NCI-H1417 treated with DMSO at 0.1 percent for 48 hours (cell line): ENCODE measurements at places on chromosomes 7 and 10.

DNA sequence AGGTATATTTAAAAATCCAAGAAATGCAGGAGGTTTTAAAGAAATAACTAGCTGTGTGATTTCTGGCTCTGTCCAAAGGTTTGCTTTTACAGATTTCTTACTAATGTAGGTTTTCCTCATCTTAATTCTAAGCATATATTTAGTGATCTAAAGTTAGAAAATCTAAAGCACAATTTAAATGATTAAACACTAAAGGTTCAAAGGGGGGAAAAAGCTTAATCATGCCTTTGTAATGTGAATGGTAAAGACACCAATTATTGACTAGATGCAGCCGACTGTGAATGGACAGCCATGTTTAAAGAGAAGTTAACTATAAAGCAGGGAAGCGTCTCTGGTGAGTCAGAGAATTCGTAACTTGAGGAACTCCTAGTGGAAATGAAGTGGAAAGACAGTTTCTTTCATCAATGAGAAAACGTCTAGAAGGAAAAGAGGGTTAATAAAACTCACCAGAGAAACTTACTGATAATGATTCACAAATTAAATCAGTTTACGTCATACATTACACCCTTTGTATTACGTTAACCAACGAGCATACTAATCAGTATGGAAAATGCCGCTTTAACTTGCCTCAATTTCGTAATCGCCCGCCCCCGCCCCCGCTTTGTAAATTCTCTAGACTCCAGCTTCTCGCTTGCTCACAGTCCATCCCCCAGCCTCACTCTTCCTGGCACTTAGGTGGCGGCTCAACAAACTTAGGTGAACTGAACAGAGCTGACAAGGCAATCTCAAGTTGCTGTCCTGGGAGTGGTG, 1.1 kb upstream of the HBP1 start:
- DNase-seq = peak; percentile 54

DNA sequence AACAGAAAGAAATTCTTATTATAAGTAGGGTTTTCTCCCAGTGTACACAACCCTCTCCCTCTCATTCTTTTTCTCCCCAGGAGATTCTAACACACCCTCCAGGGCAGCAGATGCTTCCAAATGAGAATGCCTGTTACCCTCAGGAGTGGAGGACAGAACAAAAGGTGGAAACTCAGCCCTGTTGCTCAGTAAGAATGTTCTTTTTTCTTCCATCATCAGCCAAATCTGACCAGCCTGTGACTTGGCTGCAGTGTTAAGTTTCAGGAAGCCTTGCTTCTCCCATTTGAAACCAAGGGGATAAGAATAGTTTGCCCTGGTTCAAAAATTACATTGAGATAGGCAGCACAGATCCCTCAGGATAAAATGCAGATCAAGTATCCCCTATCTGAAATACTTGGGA, 77.5 kb upstream of the EEPD1 start:
- no peak for DNase-seq

GRCh38 chr10:71404503-71405295, 8.0 kb downstream of the CDH23 start:
- no peak for DNase-seq

- no peak for DNase-seq
Measured at GRCh38 chr7:128734890-128735289, 4.3 kb upstream of the CALU start.

DNA sequence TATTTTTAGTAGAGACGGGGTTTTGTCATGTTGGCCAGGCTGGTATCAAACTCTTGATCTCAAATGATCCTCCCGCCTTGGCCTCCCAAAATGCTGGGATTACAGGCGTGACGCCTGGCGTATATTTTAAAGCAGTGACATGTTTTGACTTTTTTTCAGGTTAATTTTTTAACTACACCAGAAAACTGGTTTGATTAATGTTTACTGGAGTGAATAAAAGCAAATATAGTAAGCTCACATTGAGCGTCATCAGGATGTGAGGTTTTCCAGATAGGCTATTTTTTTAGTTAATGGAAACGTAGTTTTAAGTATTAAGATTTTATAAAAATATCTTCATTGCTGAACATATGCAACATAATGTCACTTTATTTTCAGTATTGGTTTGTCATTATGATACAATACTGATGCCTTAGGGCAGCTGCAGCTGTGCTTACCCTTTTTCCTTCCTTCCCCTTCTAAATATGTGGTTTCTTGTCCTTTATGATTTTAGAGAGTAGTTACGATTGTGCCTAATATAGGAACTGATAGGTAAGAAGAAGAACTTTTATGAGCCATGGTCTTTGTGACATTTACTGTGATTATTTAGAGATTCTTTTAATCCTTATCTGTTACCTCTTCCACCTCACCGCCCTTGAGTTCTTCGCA, 37.3 kb downstream of the TMEM60 start:
- no peak for DNase-seq

- DNase-seq = no peak
Measured at GRCh38 chr7:38162036-38162435, 16.0 kb upstream of the STARD3NL start.

- DNase-seq = no peak
Measured at GRCh38 chr7:131328377-131329175, 900 bp downstream of the MKLN1 start.

DNA sequence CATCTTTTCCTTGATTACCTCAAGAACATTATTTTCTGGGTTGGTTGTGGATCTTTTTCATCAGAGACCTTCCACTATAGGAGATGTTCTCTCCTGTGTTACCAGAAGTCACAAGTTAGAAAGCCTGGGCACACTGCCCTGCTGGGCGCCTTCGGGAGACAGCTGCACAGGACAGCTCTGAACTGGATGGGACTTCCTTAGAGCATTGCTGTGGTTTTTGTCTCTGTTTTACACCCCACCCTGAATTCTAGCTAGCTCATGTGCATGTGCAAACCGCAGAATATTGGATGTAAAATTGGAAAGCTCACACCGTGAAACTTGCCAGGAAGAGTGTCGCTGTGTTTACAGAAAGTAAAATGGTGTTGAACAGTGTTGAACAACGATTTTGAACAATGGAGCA, 54.4 kb upstream of the SEC61G start:
- no peak for DNase-seq

- no peak for DNase-seq
Measured at GRCh38 chr10:1361411-1362105, 305.4 kb downstream of the WDR37 start.

- no peak for DNase-seq
Measured at GRCh38 chr7:12705878-12706277, 18.4 kb downstream of the ARL4A start.

DNA sequence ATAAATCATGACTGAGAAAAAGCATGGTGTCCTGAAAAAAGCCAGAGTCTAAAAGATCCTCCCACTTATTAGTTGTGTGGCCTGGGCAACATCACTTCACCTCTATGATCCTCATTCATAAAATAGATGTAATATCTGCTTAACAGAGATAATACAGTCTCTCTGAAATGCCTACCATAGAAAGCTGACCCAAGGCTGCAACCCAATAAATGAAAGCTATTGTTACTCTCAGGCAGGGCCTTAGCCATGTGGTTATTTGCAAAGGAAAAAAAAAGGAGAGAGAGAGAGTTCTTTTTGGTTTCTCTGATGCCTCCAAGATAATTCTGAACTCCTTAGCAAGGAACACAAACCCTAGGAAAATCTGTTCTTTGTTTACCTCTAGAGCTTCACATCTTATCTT, 7.9 kb downstream of the FAM13C start:
- no peak for DNase-seq

- DNase-seq = no peak
Measured at GRCh38 chr7:155426543-155427410, 31.2 kb upstream of the EN2 start.

- DNase-seq = no peak
Measured at GRCh38 chr10:69458430-69459100, 7.3 kb downstream of the TSPAN15 start.

DNA sequence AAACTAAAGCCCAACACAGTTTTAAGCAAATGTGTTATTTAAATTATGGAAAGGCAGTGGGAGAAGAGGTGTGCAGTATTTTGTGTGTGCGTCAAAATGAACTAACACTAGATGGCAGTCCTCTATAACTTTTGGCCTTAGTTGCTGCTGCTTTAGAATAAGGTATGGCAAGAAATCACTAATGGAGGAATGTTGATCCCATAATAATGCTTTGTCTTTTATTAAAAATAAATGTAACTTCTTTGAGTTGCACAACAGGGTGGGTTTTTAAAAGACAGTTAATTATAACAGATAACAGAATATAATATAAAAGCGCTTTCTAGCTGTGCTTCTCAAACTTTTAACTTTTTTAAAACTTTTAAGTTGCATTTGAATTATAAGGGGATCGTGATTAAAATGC, 56.4 kb downstream of the BBS9 start:
- DNase-seq = no peak

GRCh38 chr10:114034923-114035645, 8.6 kb upstream of the ADRB1 start:
- no peak for DNase-seq
